H1 (cell line): ENCODE measurements at places on chromosomes 5 and 9.

DNA sequence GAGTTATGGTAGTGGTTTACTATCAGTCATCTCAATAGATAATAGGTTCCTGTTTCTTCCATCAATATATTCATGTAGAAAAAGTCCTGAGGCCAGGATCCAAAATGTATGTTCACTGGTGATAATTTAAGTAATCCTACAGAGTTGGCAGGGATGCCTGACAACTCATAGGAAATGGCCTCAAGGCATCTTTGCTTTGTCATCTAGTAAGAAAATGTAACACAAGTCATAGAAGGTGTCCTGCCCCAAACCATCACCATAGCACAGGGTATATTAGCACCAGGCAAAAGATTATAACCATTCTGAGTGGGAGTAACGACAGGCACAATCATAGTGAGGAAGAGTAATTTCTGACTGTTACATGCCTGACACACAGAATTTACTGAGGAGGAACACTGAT lies 257.0 kb downstream of the TMEM167A start:
- no peak overlapping the region for H3K27ac ChIP-seq
- no peaks in the 10 kb centered on the region for H3K27me3 ChIP-seq
- DNase-seq = no peak
- no peak overlapping the region for H3K4me3 ChIP-seq
- no peaks in the 10 kb centered on the region for H3K36me3 ChIP-seq

DNA sequence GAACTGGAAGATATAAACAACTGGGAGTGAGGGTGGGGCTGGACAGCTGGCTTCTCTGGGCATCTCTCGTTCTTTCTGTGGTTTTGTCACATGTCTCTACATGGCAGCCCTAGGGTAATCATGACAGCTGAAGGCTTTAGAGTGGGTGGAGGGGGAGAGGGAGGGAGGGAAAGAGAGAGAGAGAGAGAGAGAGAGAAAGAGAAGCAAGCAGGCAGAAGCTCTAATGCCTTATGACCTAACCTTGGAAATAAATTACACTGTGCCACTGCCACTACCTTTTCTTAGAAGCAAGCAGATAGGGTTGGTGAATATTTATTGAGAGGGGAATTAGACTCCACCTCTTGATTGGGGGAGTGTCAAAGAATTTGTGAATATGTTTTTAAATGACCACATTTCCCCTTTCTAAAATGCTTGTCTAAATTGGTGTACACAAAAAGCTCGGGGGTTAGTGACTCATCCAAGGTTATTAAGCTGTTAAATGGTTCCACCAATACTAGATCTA lies 2.6 kb upstream of the DAPK1 start:
- H3K27me3 ChIP-seq = no peaks in the 10 kb centered on the region; the same call in 1 of the 2 replicates
- no peak overlapping the region for H3K4me3 ChIP-seq
- DNase-seq = no peak
- H3K27ac ChIP-seq = no peak overlapping the region
- H3K36me3 ChIP-seq = no peaks in the 10 kb centered on the region; the same call in 1 of the 2 replicates

DNA sequence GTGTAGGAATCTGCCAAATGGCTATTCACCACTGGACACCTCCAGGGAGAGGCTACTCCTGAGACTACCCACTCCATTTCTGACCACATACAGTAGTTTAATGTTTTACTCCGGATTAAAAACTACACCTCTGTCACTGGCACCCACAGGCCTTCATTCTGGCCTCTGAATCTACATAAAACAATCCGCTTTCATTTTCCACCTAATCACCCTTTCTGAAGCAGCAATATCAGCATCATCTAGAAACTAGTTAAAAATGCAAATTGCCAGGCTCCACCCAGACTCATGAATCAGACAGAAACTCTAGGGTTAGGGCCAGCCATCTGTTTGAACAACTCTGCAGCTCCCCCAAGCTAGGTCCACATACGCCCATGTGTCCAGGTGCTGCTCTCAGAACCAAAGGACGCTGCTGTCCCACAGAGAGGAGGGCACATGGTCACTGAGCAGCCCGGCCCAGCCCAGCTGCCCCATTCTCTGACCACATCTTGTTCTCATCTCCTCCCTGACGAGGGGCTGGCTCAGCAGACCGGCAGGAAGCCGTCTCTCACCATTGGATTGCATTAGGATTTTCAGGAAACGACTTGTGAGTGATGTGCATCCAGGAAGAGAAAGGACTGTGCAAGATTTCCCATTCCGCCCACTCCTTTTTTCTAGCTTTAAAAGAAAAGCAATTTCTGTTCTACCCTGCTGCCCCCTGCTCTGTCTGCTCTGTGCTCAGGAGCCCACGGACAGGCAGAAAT lies 34.7 kb downstream of the ADAM19 start:
- no peak overlapping the region for H3K27ac ChIP-seq
- H3K4me1 ChIP-seq = peaks cover 7% of the 10 kb centered on the region
- no peaks in the 10 kb centered on the region for H3K27me3 ChIP-seq
- no peaks in the 10 kb centered on the region for H3K36me3 ChIP-seq

DNA sequence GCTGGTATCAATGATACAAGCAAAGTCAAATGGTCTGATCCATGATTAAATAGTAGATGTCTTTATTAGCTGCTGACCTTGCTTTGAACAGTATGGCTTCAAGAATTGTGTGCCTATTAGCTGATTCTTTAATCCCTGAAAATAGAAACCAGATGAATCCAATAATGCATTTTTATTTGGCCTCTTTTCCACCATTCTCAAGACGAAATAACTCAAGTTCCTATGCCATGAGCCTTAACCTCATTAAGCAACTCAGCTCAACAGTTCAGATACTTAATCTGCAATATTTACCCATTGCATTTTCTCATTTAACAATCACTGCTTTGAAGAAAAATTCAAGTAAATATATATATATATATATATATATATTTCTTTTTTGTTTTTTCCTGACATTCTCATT lies 588.6 kb upstream of the MEF2C start:
- no peak overlapping the region for H3K4me3 ChIP-seq
- no peak for DNase-seq
- no peaks in the 10 kb centered on the region for H3K4me1 ChIP-seq
- H3K36me3 ChIP-seq = no peaks in the 10 kb centered on the region
- H3K27ac ChIP-seq = no peak overlapping the region
- no peaks in the 10 kb centered on the region for H3K27me3 ChIP-seq

- H3K27ac ChIP-seq = no peak overlapping the region
- H3K4me3 ChIP-seq = no peak overlapping the region
- peaks cover 12% of the 10 kb centered on the region for H3K36me3 ChIP-seq
- DNase-seq = no peak
These were observed 10.7 kb downstream of the SETD9 start for GRCh38 chr5:56919942-56920662.

GRCh38 chr9:13589034-13589737 lies 309.7 kb upstream of the MPDZ start:
- no peaks in the 10 kb centered on the region; the same call in 1 of the 2 replicates for H3K4me1 ChIP-seq
- no peak for DNase-seq

DNA sequence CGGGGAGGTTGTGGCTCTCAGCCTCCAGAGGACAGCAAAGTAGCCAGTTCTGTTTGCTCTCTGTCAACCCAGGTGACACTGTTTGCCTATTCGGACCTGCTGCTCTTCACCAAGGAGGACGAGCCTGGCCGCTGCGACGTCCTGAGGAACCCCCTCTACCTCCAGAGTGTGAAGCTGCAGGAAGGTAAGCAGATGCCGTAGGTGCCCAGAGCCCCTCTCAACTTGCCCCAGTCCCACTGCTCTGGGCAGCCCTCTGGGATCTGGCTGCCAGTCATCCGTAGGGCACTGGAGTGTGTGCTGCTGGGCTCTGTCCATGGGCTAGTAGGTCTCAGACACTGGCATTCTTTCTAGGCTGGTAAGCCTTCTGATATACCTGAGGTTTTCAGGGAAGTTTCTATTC lies 59.3 kb downstream of the RGS3 start:
- no peak overlapping the region for H3K27ac ChIP-seq
- no peaks in the 10 kb centered on the region for H3K36me3 ChIP-seq
- no peaks in the 10 kb centered on the region for H3K27me3 ChIP-seq
